ENCODE measurements at places on chromosomes 1 and 21.

DNA sequence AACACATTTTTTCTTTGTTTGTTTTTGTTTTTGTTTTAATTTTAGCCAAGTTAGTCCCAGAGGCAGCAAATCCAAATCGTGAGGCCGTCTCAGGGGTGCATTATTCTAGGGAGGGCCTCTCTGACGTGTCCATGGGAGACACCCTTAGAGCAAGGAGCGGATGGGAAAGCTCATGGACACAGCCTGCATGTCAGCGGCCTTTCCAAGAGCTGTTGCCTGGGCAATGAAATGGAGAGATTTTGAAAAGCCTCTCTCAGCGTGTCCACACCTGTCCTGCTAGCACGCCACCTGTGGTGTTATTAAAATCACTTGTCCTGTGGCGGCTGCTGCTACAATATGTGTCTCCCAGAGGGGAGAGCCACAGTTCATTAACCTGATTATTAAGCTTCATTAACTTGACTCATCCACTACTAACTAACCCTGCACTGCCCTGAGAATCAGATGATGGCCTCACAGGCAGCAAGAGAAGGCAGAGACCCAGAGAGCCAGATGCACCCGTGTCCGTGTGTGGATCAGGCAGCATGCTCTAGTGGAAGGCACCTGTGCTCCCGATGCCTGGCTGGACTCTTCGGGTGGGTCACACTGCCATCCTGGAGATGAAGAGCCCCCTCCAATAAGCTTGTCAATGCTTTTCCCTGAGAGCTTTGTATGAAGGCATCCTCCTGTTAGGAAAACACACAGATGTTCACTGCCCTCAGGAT is 133.3 kb downstream of the PGBD5 start:
- DNase-seq: no peak

DNA sequence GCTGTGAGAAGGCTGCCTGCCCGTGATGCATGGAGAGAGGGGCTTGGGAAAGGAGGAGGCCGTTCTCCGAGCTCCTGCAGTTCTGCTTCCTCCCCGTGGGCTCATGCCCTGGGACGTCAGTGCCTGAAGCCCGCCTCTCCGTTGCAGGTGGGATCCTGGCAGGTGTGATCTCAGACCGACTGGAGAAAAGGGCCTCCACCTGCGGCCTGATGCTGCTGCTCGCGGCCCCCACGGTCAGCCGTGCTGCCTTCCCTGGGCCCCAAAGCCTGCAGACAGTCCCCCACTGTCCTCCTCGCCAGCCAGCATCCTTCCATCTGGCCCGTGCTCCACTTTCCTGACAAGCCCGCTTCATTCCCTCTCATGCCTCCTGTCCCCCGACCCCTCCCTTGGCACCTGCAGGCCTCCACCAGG is 50.9 kb downstream of the SLC37A1 start:
- DNase-seq: no peak

GRCh38 chr1:55069280-55069679 is 29.9 kb downstream of the PCSK9 start:
- DNase-seq: no peak

GRCh38 chr21:15134701-15135470 is 70.1 kb upstream of the NRIP1 start:
- DNase-seq: no peak

DNA sequence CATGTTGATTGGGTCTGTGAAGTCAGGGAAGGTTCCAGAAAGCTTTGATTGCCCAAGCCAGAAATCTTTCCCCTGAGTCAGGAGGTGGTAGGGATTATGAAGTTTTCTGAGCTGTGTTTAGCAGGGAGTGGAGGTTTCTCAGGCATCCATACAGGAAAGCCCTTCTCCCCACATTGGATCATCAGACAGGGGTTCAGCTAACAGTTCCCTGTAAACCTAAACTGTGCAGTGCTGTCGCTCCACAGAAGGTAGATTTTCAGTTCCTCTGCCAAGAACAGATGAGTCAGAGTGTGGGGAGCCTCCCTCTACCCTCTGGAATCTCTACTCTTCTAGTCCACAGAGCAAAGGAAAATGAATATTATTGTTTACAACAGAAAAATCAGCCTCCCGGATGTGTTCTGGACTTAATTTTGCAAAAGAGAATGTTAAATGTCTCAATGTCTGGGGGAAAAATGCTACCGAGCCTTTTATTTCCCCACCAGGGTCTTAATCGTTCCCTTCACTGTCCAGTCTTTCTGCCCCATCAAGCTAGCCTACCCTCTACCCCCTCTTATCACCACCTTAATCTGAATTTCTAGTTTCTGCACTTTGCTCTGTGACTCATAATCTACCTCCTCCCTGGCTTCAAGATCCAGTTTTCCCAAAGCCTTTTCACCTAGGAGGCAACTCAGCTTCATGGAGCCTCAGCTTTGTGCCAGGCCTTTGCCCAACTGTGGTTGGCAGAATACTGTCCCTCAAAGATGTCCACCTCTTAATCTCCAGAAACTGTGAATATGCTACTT is 355.6 kb downstream of the PRDM2 start:
- peak; percentile 6 for DNase-seq

DNA sequence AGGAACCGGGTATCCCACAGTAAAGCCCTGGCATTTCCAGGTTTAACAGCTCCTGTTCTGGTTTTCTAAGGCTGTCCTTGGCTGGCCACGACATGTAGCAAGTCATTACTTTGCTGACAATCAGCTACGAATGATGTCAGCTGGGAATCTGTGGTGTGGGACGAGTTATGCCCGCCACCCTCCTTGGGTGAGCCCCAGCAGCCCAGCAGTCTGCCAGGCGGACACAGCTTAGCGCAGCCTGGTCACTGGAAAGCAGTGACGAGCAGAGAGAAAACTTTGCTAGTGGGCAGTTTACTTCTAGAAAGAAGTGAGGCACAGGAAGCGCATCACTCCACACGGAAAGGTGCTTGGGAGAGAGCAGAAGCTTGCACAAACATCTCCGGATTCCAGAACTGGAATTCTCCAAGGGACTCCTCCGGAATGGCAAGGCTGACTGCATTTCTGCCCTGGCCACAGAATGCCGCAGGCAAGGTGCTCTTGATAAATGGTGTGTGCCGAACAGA is 15.5 kb upstream of the ZNF436 start:
- no peak for DNase-seq

- DNase-seq: no peak
Measured at GRCh38 chr1:19156676-19157075, 53.4 kb downstream of the UBR4 start.

DNA sequence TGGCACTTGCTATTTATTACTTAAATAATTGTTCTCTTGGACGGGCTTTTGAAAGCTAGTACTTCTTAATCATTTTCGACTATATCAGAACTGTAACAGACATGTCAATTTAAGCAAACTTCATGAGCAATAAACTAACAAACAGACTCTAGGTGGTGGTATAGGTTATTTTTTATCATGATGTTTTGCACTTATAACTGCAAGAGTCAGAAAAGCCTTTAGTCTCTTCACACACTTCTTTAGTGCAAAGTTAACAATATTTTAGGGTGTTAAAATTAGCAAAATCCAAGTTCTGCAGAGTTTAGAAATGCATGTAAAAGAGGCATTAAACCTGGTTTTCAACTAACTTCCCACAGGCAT is 2.2 kb downstream of the NRIP1 start:
- no peak for DNase-seq

DNA sequence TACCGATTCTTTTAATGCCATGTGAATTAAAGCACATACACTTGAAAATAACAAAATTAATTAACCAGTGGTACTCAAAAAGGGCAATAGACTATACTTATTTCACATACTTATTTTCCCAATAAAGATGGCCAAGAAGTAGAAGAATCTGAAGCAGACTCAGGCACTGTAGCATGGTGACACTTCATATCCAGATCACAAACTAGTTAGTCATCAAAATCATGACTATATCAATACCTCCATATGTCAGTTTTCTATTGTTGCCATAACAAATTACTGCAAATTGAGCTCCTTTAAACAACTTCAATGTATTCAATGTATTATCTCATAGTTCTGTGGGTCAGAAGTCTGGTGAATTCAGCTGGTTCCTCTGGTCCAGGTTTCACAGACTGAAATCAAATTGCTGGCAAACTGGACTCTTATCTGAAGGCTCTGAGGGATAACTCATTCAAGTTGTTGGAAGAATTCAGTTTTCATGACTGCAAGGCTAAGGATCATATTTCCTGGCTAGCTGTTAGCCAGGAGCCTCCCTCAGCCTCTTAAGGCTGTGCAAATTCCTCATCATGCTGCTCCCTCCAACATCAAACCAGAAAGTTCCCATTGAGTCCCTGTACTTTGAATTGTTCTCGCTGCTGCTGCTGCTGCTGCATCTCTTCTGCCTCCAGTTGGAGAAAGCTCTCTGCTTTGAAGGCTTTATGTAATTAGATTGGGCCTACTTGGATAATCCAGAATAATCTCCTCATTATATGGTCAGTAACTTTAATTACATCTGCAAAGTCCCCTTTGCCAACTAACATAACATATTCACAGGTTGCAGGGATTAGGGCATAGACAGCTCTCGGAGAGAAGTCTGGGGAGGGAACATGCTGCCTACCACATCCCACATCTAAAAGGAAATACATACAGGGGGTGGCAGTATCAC is 91.5 kb downstream of the MRPL39 start:
- DNase-seq: no peak

- DNase-seq: no peak
Measured at GRCh38 chr1:115411371-115412063, 73.5 kb upstream of the NGF start.

- DNase-seq: no peak
Measured at GRCh38 chr1:160542303-160542945, 19.4 kb upstream of the SLAMF6 start.

DNA sequence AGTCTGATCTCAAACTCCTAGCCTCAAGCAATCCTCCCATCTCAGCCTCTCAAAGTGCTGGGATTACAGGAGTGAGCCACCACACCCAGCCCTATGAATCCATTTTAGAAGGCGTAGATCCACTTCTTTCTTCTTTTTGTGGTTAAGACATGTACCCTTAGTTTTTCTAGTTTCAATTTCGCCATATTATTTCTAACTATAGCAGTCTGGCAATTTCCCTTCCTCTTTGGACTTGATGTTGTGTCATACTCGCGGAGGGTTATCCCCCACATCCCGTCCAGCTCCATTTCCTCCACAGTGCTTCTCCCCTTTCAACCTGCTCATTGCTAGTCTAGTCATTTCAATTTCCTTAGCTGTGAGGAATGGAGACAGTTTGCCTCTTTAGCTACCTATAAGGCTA is 5.2 kb upstream of the LRRC8D start:
- DNase-seq: no peak

DNA sequence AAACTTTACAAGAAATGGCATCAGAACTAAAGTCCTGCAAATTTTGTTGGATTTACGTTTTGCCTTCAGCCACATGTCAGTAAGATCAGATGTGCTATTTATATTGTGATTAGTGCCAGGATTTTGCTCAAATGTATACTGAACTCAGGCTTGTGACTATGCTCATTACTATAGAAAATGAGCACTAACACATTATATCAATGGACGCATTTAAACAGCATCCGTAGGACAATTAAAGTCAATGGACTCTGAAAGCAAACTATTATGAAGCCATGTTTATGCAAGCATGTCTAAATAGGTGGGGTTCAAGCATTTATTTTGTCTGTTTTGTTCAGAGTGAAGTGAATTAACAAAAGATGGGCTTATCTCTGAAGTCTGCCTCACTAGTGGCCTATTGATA is 20.6 kb upstream of the DDAH1 start:
- DNase-seq: no peak

DNA sequence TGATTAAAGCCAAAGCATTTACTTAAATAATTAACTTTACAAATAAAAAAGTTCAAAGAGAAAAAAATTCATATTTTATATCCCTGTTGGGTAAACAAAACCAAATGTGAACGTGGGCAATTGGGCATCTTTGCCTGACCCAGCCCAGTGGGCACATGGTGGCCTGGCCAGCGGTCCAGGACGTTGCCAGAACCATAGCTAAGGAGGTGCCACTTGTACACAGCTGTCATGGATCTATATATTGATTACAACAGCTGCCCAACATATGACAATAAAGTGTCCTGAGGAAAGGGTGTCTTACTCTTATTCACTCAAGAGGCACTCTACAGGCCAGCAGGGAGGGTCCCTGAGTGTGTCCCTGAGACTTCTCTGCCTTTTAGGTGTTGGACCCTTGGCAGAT is 78.5 kb downstream of the BCAR3 start:
- DNase-seq: no peak

DNA sequence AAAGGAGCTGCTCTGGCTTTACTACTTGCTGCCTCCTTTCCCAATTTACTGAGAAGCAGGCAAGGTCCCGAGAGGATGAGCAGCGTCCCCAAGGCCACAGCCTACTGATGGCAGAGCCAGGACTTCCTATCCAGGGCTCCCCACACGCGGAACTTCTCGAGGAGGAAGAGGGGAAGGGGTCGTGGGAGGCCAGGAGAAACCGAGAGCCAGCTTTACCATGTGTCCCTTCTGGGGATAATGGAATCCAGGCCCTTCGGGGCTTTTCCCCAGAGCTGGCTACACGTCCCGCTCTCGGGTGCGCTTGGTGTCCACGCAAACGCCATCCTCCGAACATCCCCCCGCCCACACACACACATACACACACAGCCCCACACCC is 4.3 kb upstream of the CCN1 start:
- peak; percentile 28 for DNase-seq

GRCh38 chr1:204357551-204358490 is 1.9 kb downstream of the PLEKHA6 start:
- peak; percentile 32 for DNase-seq

- no peak for DNase-seq
Measured at GRCh38 chr21:18493422-18493821, 89.8 kb upstream of the TMPRSS15 start.
